Activated CD4-positive, alpha-beta T cell treated with anti-CD3 and anti-CD28 coated beads for 48 hours (primary cell): ENCODE measurements at places on chromosomes 16 and 17.
A peak's percentile ranks its signal among the peaks of the same experiment; 100 is the strongest.

- DNase-seq: no peak
These were observed 51.7 kb downstream of the ASIC2 start for GRCh38 chr17:33241390-33241789.

- DNase-seq: no peak
These were observed at the start of gene EMP2 for GRCh38 chr16:10579965-10580882. Gene EMP2, minus strand, starts transcription at chr16:10580598. Its CDS starts 32,981 bp downstream, at chr16:10547617.

GRCh38 chr17:19897090-19897837 lies 29.5 kb upstream of the ULK2 start:
- no peak for DNase-seq

DNA sequence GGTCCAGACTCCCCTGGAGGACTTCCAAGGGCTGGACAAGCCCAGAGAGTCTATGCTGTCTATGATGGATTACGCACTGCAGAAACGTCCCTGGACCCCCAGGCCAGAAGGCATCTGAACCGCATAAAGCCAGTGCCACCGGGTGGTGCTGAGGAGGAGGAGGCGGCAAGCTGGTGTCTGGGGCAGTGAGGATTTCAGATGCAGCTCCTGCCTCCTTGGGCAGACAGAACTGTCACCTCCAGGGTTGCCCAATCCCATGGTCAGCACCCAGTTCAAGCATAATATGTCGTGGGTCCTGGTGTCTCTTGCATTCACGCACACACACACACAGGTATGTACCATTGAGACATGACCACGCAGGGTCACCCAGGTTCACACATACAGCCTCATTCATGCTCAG lies 25.6 kb downstream of the RAP1GAP2 start:
- no peak for DNase-seq

DNA sequence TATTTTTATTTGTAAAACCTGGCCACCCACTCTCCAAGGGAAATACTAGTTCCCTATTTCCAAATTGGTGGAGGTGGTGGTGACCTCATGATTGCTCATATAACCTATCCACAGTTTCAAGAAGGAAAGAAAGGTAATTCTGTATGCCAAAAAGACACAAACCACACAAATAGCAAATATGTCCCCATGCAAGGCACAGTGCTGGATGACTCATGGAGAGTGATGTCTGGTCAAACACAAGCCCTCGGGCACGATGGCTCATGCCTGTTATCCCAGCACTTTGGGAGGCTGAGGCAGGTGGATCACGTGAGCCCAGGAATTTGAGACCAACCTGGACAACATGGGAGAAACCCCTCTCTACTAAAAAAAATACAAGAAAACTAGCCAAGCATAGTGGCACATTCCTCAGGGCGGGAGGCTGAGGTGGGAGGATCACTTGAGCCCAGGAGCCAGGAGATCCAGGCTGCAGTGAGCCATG lies 64.2 kb downstream of the GNA13 start:
- DNase-seq: peak; percentile 37

- no peak for DNase-seq
These were observed 10.8 kb upstream of the MTMR4 start for GRCh38 chr17:58525239-58525638.

DNA sequence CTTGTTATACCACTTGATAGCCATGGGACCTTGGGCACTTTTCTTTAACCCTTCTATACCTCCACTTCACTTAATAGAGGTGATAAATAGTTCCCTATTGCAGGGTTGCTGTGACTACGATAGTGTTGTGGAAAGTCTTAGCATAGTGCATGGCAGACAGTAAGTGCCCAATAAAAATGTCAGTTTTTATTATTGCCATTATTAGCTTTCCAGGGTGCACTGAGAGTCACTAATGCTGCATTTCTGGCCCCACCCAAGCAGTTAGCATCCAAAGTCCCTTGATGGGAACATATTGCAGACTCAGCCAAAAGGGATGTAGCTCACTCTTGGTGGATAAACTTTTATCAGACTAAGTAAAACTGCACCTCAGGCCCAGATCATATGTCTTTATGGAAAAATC lies 41.5 kb upstream of the TEKT3 start:
- DNase-seq: no peak

GRCh38 chr16:1887711-1888354 lies 15.9 kb upstream of the MEIOB start:
- DNase-seq: no peak

DNA sequence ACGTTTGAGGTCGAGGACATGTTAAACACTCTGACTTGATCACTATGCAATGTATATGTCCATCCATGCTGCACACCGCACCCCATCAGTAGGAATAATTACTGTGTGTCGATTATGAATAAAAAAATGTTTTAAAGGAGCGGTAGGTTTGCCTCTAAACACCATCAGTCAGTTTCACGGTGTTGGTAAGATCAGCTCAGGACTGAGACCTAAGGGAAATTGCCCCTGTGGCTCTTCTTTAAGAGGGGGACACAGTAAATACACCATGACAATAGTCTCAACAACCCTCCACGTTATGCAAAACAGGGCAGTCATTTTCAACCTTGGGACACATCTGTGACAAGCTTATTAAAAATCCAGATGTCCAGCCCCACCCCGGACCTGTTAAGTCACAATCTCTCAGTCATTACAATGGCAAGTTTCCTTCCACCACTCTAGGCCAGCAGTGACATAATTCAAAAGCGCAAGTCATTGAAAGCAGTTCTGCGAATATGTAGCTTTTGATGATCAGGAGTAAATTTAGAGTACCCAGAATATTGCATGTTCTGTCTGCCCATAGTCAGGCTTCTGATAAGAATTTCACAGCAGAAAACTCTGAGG lies 1.2 kb downstream of the ATMIN start:
- DNase-seq: no peak

DNA sequence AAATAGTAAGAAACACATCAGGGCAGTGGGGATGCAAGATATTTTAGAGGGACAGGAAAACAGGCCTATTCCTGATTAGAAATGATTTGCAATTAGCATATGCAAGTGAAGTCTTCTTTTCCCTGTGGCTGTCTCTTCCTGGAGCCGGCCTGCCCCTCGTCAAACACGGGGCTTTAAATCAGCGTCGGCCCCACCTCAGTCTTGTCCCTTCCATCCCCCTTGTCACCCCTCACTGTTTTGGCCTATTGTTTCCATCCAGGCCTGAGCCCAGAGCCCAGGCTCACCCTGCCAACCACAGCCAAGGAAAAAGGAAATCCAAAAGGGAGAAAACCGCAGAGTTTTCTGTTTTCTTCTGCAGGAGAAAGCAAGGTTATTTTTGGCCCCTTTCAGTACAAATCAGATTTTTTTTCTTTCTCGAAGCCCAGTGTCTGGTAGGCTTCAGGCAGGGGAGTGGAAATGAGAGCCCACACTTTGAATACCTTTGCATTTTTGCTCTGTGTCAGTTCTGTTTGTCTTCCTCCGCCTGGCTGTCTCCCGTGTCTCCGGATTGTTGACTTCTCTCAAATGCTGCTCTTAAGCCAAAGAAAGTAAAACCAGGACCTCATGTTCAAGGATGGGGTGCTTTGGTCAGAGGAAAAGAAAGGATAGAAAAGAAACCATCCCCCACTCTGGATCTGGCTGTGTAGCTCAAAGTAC lies 399.9 kb upstream of the CDH11 start:
- no peak for DNase-seq

GRCh38 chr16:31517800-31518402 lies 9.7 kb upstream of the RUSF1 start:
- no peak for DNase-seq

- DNase-seq: peak; percentile 5
These were observed 290.6 kb upstream of the CCL2 start for GRCh38 chr17:33964344-33964979.

DNA sequence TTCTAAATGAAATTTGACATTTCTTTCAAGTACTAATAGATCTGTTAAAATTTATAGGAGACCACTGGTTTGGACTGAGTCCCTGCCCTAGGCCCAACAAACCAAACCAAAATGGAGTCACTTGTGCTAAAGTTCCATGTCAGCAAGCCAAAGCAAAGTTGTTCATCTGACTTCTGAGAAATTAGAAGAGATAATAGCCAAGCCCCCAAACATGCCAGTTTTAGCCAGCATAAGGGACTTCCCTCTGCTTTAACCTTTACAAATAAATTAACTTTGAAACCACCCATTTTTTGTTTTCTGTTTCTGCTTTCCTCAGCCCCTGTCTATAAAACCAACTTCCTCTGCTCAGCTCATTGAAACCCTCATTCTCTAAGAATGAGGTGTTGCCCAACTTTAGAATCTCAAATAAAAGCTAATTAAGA lies 18.9 kb downstream of the CDR2 start:
- no peak for DNase-seq

DNA sequence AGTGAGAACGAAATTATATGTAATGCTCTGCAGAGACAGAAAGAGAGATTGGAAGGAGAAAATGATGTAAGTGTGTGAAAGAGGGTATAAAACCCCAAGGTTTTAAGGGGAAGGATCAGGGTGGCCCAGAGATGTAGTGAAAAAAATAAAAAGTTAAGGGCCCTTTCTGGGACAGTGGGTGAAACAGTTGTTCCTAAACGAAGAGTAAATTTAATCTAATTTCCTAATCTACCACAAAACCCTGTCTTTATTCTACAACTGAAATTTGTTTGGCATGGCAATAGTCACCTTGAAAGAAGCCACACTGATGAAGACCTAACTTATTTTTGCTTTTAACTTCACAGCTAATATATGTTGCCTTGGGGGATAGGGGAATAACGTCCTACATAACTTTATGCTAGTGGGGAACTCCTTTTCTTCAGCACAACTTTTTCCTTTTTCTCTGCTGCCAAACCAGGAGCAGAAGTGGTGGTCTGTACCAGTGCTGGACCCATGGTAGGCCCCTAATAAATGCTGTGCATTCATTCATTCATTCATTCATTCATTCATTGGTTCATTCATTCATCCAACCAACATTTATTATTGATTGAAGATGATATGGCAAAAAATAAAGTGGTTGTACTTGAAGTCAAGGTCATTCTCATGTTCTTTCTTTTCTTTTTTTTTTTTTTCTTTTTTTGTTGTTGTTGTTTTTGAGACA lies 25.4 kb downstream of the CALCOCO2 start:
- DNase-seq: no peak

DNA sequence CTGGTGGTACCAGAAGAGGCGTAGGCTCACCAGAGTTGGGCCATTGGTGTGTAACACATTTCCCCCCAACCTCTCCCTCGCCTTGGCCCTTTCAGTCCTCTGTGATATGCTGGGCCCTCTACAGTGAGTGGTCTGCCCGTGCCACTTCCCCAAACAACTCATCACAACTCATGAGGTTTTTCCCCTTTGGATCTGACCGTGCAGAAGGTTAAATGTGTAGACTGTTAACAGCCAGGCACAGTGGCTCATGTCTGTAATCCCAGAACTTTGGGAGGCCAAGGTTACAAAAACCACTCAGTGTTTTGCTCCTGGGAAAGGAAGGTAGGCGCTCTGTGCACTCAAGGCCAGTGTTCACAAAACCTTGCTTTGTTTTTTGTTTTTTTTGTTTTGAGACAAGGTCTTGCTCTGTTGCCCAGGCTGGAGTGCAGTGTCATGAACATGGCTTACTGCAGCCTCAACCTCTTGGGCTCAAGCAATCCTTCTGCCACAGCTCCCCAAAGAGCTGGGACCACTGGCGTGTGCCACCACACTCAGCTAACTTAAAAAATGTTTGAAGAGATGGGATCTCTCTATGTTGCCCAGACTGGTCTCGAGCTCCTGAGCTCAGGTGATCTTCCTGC lies 11.3 kb upstream of the CYB5B start:
- DNase-seq: no peak

- peak; percentile 38 for DNase-seq
These were observed 4.9 kb downstream of the OR4D1 start for GRCh38 chr17:58153046-58153445.

- DNase-seq: no peak
These were observed 12.2 kb downstream of the MLLT6 start for GRCh38 chr17:38717139-38717745.

- DNase-seq: no peak
These were observed 22.3 kb upstream of the KRT10 start for GRCh38 chr17:40844671-40845107.

GRCh38 chr17:48101012-48101720 lies at the start of gene CBX1:
Gene CBX1, minus strand, starts transcription at chr17:48101478. Its CDS starts 24,474 bp downstream, at chr17:48077004.
- peak; percentile 97 for DNase-seq

DNA sequence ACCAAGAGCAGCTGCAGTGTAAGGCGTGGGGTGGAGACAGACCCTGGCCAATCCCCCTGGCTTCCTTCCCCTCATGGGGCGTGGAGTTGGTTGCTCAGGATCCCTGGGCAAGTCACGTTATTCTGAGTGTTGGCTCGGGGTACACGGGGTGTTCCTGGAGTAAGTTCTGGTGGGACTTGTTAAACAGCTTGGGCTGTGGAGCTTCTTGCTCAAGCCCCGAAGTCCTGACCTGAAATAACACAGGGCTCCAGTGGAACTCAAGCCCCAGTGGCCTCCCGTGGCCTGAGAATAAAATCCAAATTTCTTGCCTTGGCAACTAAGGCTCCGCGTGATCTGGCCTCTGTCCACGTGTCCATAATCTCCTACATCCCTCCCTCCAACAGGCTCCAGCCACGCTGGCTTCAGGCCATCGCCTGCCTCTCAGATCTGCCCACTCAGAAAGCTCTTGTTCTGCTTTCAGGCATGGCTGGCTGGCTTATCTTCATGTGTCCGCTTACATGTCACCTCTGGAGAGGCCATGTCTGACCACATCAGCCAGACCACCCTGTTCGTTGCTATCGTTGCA lies 49.3 kb upstream of the BCO1 start:
- no peak for DNase-seq

- DNase-seq: no peak
These were observed 252.3 kb upstream of the CA10 start for GRCh38 chr17:52410781-52411180.

DNA sequence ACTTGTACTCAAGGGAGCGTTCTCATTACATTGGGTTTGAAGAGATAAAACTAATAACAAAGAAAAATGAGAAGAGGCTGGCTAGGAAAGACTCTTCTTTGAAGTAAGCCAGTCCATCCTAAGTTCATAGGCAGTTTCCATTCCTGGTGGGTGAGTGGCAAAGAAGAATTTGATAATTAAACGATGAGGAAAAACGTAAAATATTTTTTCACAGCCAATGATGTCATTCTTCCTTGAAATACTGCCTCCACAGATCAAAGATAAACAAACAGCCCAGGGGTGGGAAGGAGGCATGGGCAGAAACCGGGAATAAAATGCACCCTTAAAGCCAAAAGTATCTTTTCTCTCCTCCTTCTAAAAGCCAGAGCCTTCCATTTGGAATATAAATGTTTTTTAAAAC lies 346.6 kb downstream of the PMP22 start:
- no peak for DNase-seq

DNA sequence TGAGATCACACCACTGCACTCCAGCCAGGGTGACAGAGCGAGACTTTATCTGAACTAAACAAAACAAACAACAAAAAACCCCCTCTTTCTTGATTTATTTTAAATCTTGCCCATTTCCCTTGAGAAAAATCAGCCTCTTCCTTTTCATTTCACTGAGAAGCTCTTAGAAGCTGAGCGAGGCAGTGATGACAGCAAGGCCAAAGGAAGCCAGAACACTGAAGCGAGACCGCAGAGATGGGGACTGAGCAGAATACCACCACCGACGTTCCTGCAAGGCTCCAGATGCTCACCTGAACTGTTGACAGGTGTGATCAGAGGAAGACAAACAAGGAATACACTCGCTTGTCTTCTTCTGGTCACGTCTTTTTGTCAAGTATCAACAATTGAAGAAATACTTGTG lies 30.5 kb upstream of the IRF8 start:
- DNase-seq: no peak

- DNase-seq: no peak
These were observed 1483.7 kb upstream of the GOT2 start for GRCh38 chr16:60217787-60218186.

GRCh38 chr17:1142561-1142971 lies 37.2 kb downstream of the ABR start:
- DNase-seq: no peak

- no peak for DNase-seq
These were observed 49.4 kb downstream of the RABEP1 start for GRCh38 chr17:5331506-5331905.

GRCh38 chr17:80359422-80360110 lies 55.4 kb upstream of the ENDOV start:
- DNase-seq: no peak
